Putamen (tissue), 1 donor: ENCODE measurements at places on chromosomes 1 and 21.

GRCh38 chr1:47351305-47351704 lies 17.7 kb downstream of the CMPK1 start:
- no peak for DNase-seq

DNA sequence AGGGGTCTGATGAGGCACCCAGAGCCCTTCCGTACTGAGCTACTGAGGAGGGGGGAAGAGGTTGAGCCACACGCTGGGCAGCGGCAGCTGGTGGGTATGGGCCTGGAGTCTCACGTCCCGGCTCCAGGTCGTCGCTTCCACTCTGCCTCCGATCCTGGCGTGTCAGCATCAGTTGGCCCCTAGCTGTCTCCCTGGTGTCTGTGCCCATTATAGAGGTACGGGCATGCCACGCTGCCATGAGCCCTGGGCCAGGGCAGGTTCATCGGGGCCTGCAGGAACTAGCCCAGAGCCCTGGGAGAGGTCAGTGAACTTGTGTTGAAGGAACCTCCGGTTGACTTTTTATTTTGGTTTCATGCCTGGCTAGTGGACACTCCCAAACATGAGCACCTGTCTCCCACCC lies 18.2 kb downstream of the COQ8A start:
- no peak for DNase-seq

DNA sequence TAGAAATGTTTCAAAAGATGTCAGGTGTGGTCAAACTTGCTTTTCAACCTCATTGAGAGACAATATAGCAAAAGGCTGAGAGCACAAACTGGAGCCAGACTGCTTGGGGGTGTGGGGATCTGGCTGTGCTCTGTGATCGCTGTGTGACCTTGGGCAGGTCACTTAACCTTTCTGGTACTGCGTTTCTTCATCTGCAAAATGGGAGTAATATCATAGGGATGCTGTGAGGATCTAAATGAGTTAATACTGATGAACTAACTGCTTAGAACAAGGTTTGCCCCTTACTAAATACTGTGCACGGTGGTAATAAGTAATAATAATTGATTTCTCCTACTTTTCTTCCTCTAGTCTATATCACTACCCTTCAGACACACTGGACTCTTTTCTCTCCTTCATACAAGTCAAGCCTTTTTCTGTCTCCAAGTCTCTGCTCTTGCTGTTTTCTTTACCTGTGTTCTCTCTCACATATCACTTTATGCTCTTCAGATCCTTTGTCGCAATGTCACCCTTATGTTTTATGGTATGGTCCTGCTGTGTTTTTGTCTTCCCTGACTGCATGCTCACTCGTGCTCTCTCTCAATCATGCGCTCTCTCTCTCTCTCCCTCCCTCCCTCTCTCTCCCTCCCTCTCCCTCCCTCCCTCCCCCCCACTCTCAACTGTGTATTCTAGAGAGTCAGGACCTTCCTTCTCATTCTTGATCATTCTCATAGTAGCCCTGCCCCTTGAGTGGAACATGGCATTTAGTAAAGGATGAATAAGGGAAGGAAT lies 3.3 kb downstream of the MGST3 start:
- no peak for DNase-seq

- DNase-seq, result peak; percentile 70
These were observed 14.8 kb downstream of the IL6R start for GRCh38 chr1:154419620-154420571.

DNA sequence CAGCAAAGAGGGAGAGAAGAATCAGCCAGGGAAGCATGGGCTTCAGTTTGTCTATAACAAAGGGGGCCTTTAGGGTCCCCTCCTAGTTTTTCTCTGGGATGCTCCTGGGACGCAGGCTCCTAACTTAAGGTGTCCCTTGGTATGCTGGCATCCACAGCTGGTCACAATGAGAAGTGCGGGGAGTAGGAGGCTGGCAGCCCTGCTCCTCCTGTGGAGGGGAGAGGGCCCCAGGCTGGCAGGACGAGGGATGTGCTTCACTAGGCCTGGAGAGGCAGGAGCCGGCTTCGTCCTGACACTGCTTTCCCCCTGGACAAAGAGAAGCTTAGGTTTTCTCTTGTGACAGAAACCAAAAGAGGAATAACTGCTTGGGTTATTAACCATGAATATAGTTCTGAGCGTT lies 67.6 kb downstream of the NENF start:
- no peak for DNase-seq

GRCh38 chr1:22710701-22711049 lies at the start of gene EPHB2:
TSS of gene EPHB2 (plus strand) at chr1:22710839. CDS start at chr1:22710983, 144 bp downstream.
- DNase-seq, result peak; percentile 45

GRCh38 chr1:48566492-48566891 lies 94.5 kb upstream of the SPATA6 start:
- no peak for DNase-seq

DNA sequence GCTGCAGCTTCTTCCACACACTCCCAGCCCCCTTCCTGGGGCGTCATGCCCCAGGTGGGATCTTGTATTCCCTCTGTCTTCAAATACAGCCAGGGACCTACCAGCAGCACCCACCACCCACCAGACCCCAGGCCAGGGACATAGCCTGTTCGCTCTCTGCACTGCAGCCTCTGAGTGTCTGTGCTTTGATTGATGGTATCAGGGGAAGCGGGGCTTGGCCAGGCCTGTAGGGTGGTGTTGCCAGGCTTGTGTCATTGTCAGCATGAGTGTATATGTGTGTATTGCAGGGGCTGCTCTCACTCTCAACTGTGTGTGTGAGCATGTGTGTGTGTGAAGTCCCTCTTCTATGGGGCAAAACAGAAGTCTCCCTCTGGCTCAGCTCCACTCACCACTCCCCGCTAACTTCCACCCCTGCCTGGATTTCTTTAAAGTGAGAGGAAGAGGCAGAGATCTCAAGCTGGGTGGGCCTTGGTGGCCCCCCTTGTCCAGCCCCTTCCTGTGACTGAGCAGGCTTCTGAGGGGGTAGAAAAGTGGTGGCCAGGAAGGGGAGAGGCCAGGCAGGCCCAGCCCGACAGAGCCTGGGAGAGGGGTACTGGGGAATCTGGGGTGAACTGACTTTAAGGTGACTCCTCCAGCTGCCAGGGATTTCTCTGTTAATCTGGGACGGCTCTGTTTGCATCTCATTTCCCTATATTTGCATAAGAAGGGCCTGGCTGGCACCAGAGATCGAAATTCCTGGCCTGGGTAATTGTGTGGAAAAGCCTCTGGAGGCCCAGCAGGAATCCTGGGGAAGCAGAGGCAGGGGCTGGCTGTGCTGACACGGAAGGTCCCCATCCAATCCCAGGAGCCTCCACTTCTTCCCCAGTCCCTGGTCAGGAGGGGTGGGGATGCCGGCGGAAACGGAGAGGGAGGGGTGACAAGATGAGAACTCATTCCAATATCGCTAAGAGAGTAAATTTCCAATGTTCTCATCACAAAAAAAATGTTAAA lies 18.6 kb upstream of the ADGRB2 start:
- no peak for DNase-seq

- DNase-seq, result no peak
These were observed 46.6 kb downstream of the DUSP10 start for GRCh38 chr1:221695301-221695700.

DNA sequence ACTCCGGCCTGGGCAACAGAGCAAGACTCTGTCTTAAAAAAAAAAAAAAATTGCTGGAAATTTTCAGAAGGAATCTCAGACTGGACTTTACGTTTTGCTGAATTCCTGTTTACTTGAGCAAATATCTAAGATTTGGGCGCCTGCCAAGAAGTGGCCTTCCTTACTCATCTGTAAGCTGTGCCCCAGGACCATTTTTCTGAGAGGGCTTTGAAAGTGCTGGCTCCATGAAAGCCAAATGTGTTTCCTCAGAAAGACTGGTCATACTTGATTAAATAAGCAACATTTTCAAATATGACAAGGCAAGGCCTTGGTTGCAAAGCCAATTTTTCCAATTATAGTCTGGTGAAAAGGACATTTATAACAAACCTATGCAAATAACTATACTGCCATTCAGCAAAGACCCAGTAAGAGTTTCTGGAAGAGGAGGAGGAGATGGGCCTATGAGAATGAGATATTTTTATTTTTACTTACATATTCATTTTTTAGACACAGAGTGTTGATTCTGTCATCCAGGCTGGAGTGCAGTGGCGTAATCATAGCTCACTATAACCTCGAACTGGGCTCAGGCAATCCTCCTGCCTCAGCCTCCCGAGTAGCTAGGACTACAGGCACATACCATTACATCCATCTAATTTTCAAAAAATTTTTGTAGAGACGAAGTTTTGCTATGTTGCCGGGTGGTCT lies 56.3 kb upstream of the HTR1D start:
- no peak for DNase-seq

DNA sequence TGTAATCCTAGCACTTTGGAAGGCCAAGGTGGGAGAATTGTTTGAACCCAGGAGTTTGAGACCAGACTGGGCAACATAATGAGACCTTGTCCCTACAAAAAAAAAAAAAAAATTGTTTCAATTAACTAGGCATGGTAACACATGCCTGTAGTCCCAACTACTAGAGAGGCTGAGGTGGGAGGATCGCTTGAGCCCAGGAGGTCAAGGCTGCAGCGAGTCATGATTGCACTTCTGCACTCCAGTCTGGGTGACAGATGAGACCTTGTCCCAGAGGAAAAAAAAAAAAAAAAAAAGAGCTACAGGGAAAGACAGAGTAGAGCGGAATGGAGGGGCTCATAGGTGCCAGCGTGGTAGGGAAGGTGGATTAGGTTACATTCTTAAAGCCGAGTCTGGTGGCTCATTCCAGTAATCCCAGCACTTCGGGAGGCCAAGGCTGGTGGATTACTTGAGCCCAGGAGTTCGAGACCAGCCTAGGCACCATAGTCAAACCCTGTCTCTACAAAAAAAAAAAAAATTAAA lies 21.0 kb upstream of the PADI6 start:
- no peak for DNase-seq

- DNase-seq, result no peak
These were observed 96.7 kb upstream of the KLHDC7A start for GRCh38 chr1:18384059-18384458.

DNA sequence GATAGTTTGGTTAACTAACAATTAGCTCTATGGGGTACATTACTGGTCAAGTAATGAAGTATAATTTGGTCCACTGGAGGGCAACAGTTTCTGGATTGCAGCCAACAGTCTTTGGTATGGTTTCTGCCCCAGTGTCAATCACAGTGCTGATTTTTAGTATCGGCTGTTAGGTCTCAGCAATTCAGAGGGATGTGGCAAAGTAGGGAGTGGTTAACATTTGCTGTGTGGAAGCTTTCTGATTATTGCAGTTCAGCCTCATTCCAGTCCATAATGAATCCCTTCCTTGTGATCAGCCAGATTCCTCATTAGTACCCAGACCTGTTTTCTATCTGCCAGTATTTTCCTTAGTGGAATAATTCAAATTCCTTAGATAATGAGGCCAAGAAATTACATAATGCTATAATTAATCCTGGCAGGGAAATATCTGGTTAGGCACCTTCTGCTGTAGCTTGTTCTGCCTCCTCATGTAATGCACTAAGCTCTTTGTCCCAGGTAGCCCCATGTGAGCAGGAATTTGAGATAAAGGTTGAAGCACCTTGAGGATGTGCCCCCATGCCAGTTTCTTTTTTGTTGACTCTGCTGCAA lies 14.0 kb downstream of the F3 start:
- no peak for DNase-seq

DNA sequence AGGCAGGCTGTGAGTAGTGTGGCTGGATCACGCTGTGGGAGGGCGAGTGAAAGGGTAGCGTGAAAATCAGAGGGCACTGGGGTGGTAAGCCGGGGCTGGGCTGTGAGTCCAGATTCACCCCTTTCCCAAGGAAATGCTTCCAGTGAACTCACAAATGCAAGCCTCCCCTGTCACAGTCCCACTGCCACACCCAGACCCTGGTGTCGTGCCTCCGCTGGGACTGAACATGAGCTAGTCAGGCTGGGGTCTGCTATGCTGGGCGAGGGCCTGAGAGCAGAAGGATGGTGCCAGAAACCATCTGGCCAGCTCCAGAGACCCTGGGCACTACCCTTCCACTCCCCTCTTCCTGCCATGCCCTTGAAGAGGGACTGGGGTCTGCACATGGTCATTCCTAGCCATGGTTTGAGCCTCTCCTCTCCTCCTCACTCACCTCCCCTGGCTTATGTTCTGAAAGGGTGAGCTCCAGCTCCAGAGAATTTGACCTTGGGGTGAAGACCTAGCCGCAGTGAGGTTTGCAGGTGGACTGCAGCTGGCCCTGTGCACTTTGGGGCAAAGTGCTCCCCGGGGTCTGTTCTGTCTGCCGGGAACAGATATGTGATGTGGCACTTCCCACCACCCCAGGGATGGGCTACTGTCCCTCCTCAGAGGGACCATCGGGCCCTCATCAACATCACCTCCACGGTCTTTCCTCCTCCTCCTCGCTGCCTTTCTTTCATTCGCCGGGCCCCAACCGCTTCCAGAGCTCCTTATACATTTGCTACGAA lies 365.6 kb downstream of the RPS6KC1 start:
- no peak for DNase-seq

DNA sequence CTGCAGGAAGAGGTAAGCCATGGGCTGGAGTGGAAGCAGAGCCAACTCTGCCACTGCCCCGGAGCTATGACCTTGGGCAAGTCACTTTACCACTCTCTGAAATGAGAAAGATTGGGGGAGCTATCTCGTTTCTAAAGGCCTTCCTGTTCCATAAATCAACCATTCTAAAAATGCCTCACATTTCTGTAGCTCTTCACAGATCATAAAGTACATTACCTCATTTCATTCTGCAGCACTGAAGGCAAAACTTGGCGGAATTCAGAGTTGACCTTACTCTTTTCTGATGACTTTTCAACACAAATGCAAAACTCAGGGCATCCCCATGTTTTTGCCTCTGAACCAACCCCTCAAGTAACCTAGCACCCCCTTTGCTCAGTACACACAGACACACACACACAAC lies 404.0 kb upstream of the NFIA start:
- no peak for DNase-seq

DNA sequence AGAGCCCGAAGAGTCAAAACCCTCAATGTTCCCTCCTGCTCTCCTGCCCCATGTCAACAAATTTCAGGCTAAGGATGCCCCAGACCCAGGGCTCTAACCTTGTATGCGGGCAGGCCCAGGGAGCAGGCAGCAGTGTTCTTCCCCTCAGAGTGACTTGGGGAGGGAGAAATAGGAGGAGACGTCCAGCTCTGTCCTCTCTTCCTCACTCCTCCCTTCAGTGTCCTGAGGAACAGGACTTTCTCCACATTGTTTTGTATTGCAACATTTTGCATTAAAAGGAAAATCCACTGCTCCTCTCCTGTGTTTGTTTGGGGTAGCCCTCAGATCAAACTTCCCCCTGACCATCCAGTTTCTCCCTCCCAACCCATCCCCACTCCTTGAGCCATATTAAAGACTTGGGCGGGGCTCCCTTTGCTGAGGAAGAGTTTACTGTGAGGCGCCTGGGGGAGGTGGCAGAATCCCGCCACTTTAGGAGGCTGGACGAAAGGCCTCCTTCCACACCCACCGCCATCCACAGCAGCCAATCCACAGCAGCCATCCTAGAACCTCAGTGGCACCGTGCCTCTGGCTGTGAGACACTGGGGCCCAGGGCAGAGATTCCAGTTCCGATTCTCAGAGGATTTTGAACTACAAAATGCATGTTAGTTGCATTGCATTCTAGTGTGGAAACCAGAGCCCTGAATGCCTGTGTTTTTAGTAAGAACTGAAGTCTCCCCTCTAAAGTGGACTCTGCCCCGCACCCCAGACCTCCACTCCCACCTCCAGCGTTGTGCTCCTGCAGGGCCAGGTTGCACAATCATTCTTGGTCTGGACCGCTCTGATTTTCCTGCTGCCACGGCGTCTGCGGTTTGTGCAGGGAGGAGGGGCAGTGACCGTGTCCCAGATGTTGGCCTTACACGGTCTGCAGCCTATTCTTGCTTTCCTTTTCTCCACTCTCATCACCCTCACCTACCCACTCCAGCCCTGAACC lies 3.0 kb downstream of the OLFML3 start:
- DNase-seq, result no peak
